ENCODE measurements at places on chromosomes 13 and 19.

DNA sequence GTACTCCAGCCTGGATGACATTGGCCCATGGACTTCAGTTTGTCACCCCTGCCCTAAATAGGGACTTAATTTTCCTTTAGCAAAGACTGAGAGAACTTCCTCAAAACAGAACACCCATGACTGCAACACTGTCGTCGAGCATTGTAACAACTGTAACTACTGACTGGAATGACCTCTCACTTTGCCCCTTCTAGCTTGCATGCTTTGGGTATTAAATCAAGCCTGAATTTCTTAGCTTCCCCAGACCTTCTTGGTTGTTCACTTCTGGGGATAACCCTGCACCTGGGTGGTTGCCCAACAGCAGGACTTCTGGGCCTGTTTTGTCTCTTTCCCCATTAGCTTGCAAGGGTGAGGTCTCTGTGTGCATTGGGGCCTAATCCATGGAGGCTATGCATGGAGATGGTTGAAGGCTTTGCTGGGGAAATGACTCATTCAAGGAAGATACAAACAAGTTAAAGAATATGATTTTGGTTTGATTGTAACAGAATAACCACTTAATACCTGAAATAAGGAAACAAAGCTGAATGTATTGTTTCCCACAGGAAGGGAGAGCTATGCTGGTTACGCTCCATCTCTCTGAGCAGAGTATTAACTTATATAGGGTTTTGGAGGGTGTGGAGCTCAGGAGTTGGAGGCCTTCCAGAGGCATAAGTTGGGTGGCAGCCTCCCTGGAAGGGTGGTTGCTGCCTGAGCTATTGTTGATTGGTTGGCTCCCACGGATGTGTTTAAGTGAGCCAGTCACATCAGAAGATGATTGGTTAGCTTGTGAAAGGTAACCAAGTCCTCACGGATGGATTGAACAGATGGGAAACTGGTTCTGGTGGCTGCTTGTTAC lies 34.7 kb upstream of the UBAC2 start:
- ATAC-seq: no peak

DNA sequence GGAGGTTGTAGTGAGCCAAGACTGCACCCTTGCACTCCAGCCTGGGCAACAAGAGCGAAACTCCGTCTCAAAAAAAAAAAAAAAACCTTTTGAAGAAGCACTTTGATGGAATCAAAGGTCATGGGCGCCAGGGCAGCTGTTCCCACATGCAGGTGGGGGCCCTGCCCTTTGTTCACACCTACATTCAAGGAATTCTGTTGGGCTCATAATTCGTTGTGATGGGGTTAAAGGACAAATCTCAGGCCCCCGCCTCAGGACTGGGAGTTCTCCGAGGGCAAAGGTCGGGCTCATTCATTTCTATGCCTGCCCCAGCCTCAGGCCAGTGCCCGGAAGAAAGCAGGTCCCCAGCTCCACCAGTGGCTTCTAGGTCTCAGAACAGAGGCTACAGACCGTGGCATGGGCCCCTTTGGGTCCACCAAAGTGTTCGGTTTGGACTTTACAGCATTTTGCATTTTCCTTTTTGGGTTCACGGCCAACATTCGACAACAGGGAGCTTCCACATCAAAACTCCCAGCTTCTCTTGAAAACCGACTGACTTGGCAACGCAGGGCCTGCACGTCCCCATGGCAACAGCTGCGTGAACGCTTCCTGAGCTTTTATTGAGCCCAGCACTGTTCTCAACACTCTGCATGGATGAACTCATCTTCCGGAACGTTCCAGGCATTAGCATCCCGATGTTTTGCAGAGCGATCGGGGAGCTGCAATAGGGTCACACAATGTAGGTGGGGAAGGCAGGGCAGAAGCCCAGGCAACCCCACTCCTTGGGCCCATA lies 10.1 kb upstream of the GTF2F1 start:
- no peak for ATAC-seq

DNA sequence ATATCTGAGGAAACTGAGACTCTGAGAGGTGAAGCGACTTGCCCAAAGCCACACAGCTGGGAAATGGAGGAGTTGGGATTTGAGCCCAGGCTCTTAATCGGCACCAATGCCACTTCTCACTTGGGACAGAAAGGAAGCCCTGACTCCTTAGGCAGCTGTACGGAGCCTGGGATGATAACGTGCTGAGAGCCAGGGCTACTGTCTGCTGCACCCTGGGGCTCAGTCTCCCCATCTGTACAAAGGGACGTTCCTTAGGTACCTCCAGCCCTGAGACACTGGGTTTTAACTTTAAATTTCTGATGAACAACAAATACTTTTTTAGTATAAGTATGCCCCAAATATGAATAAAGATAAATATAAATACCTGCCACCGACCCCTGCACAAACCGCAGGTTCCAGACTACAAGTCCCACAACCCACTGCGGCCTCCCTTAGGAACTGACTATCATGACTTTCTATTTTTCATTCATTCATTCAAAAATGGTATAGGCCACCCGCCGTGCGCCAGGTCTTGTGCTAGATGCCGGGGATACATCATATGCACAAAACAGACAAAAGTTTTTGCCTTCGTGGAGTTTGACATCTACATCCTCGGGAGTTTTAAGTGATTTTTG lies 776 bp upstream of the NCLN start:
- peak; percentile 73 for ATAC-seq

- ATAC-seq: no peak
These were observed 25.2 kb upstream of the ARGLU1 start for GRCh38 chr13:106593132-106593531.

DNA sequence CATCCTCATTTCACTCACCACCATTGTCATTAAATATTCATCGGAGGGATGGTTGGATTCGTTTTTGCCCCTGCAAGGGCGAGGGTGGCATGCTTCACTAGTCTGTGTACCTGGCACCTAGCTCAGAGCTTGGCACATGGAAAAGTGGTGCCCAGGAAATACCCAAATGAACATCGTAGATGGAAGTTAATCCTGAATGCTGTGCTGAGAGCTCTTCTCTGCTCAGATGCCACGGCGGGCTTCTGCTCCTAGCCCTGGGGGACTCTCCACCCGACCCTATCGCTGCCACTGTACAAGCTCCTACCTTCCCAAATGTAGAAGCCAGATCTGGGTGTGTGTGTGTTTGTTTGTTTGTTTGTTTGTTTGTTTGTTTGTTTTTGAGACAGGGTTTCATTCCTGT lies 113.0 kb upstream of the ZNF507 start:
- ATAC-seq: no peak

DNA sequence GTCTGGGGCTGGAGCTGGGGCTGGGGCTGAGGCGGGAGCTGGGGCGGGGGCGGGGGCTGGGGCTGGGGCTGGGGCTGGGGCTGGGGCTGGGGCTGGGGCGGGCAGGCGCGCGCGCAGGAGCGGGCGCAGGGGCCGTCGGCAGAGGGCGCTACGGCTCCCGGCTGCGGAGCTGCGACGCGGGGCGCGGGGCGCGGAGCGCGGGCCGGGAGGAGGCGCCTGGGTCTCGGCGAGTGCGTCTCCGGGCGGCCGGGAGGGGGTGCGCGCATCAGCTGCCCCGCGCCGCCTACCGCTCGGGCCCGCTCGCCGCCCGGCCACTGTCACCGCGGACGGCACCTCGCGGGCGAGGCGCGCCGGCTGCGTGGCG lies 422 bp upstream of the MTUS2 start:
- peak; percentile 67 for ATAC-seq
